ENCODE measurements at places on chromosomes 1 and 21. TPM values are rescaled to one million over a fixed set of nuclear protein-coding genes. Genes with fewer than 3 reads are reported as not detected.

ST3GAL3 gene
- total RNA-seq: 30.1 TPM

DNA sequence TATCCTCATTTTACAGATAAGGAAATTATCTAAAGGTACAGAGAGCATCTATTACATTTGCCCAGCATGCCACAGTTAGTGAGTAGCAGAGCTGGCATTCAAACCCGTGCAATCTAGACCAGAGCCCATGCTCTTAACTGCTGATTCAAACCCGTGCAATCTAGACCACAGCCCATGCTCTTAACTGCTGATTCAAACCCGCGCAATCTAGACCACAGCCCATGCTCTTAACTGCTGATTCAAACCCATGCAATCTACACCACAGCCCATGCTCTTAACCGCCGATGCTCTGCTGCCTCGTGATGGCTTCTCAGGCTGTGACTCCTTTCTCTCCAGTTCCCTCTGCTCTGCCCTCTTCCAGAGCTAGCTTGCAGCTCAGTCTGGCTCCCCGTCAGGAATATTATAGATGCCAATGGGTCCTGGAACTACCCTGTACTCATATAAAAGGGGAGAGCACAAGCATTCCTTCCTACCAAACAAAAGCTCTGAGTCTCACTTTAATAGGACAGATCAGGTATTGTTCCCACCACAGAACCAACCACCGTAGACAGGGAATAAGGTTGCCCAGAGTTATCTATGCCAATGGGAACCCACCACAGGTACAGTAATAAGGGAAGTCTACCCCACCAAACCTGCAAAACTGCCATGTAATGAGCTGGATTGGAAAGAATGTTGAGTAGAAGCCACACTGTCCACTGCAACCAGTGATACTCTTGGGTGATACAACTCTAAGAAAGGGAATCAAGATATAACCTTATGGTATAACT is 78.4 kb downstream of the SMYD3 start:
- no peak for DNase-seq

TUFT1 gene
- total RNA-seq: 4.3 TPM

GRCh38 chr1:113860891-113861290 is 10.6 kb downstream of the PTPN22 start:
- no peak for DNase-seq

DNA sequence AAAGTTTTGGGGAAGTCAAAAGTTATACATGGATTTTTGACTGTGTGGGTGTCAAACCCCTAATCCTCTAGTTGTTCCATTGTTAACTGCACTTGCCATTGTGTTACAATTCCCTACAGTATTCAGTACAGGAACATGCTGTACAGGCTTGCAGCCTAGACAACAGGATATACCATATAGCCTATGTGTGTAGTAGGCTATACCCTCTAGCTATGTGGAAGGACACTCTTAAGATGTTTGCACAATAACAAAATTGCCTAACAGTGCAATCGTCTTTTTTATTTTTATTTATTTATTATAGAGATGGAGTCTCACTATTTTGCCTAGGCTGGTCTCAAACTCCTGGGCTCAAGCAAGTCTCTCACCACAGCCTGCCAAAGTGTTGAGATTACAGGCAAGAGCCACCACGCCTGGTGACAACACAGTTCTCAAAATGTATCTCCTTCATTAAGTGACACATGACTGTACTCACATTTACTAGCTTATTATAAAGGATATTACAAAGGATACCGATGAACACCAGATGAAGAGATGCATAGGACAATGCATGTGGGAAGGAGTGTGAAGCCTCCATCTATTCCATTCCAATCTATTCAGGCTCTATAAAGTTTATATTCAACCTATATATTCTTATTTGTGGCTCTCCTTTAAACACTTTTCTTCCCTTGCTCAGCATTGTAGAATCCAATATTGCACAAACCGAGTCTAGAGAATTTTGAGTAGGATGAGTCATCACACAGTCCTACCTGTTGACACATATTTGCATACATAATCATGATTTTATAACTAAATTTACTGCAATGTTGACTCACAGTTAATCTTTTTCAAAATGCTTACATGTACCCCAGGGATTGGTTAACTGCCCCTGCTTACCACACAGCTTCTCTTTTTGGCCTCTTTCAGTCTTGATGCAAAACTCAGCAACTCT is 28.4 kb upstream of the CEP350 start:
- DNase-seq: no peak

- no peak for DNase-seq
These were observed 38.7 kb downstream of the FASLG start for GRCh38 chr1:172697534-172698002.

DNA sequence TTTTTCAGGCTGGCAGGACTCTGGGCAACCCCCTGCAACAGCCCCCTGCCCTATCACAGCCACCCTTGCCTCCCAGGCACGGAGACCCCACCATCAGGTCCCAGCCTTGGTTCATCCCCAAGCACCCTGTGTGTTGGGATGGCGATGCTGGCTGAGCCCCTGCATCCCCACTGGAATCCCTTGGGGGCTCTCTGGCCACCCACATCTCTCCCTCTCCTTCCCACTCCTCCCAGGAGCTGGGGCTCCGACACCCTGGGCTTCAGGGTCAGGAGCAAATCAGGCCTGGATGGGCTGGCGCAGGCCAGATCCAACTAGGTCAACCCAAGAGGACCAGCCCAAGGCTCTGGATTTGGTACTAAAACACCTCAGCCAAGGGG is 25.9 kb downstream of the COL6A1 start:
- no peak for DNase-seq

DNA sequence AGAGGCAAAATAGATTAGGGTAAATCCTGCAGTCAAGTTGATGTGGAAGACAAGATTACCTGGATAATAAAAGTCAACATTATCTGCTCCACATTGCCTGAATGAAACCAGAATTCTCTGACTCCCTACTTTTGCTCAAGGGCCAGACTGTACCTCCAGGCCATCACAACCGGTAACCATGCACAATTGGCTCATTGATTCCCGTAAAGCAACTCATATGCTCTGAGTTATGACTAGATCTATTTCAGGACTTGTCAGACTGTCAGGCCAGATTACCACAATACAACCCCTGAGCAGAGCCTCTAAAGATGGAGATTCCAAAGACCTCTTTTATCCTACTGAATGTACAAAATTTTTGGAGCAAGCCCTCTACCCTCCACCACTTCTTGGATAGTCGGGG is 90.4 kb downstream of the ODF2L start:
- no peak for DNase-seq

ESRRG gene
- total RNA-seq: 32.3 TPM

GRCh38 chr1:208052135-208052534 is 141.2 kb upstream of the CD34 start:
- DNase-seq: no peak

MIXL1 gene
- total RNA-seq: 0.27 TPM

GRCh38 chr1:1889847-1890505 is 911 bp downstream of the GNB1 start:
- DNase-seq: peak; percentile 88

- DNase-seq: no peak
These were observed 20.8 kb upstream of the C1orf159 start for GRCh38 chr1:1136547-1137230.

PADI4 gene
- 2.7 TPM for total RNA-seq

RPS27 gene
- 712 TPM for total RNA-seq

DNA sequence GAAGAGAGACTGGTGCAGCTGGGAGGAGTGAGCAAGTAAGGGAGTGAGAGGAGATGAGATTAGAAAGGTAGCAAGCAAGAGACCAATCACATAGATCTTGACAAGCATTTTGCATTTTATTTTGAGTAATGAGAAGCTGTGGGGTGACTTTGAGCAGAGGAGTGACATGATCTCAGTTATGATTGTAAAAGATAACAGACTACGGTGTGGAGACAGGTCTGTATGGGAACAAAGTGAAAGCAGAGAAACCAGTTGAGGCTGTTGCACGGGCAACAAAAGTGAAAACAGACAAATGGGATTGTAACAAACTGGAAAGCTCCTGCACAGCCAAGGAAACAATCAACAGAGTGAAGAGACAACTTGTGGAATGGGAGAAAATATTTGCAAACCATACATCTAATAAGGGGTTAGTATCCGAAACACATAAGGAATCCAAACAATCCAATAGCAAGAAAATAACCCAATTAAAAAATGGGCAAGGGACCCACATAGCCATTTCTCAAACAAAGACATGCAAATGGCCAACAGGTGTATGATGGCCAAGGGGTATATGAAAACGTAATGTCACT is 68.4 kb downstream of the SNRPE start:
- DNase-seq: no peak

DCDC2B gene
- not detected for total RNA-seq

DNA sequence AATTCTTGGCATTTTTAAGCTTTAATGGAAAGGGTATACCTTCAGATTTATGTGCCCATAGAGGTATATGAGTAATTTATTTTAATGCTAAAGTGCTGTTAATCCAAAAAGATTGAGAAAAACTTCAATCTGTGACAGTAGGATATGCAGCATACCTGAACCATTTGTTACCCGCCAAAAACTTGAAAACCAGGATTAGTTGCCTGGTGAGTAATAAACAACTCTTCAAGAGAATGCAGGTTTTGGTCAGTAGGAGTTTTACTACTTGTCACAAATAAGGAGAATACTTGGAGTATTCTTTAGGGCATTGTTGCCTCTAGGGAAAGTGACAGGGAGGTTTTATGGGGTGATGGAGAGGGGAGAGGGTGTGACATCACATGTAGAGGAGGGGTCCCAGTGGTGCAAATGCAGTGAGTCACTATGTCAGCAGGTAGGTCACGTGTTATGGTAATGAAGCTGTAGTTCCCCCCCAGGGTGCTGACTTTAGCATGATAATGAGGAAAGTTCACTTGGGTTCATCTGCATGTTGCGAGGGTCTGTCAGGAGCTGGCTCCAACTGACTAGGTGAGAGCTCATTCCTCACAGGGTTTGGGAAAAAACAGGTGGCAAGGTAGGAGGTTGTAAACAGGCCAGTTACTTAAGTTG is 23.1 kb downstream of the USP25 start:
- DNase-seq: no peak

- no peak for DNase-seq
These were observed 465 bp downstream of the HUNK start for GRCh38 chr21:31873275-31873695.

GRCh38 chr1:94351481-94351880 is 66.7 kb upstream of the ABCD3 start:
- DNase-seq: no peak

LCE1E gene
- not detected for total RNA-seq

GRCh38 chr21:33419538-33420123 is 16.4 kb downstream of the IFNGR2 start:
- DNase-seq: no peak

TRABD2B gene
- total RNA-seq: 3.4 TPM

GRCh38 chr1:88204111-88204510 is 480.0 kb upstream of the PKN2 start:
- no peak for DNase-seq

- DNase-seq: no peak
These were observed 91.9 kb upstream of the IRF2BP2 start for GRCh38 chr1:234701737-234702341.

DNA sequence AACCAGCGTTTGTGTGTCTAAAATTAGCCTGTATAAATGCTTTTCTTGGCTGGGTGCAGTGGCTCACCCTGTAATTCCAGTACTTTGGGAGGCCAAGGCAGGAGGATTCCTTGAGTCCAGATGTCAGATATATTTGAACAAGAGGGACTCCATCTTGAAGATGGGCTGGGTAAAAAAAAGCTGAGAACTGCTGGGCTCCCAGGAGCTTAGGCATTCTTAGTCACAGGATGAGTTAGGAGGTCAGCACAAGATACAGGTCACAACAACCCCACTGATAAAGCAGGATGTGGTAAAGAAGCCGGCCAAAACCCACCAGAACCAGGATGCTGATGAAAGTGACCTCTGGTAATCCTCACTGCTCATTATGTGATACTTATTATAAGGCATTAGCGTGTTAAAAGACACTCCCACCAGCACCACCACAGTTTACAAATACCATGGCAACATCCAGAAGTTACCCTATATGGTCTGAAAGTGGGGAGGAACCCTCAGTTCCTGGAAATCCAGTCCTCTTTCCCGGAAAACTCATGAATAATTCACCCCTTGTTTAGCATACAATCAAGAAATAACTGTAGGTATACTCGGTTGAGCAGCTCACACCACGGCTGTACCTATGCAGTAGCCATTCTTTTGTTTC is 36.2 kb upstream of the ZNF496 start:
- no peak for DNase-seq

GRCh38 chr1:235646463-235646862 is 3.1 kb downstream of the GNG4 start:
- no peak for DNase-seq

GRCh38 chr1:16173447-16174260 is 17.8 kb upstream of the EPHA2 start:
- no peak for DNase-seq

MCOLN2 gene
- total RNA-seq: 0.13 TPM

DNA sequence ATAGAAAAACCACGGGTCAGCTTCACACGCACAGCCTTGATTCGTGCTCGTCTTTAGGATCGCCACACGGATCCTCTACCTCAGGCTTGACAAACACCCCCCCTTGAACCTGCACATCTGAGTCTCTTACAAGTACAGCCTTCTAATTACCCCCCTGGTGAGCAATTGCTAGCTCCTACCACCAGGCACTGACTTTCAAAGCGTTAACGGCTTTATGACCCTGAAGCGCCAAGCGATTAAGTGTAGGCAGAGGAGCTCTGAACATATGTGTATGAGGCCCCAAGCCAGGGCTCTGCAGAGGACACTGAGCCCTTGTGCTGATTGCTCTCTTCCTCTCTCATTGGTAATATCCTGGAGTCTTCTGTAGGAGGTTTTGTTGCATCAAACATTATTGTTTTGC is 55.7 kb upstream of the EPHA8 start:
- no peak for DNase-seq

DNA sequence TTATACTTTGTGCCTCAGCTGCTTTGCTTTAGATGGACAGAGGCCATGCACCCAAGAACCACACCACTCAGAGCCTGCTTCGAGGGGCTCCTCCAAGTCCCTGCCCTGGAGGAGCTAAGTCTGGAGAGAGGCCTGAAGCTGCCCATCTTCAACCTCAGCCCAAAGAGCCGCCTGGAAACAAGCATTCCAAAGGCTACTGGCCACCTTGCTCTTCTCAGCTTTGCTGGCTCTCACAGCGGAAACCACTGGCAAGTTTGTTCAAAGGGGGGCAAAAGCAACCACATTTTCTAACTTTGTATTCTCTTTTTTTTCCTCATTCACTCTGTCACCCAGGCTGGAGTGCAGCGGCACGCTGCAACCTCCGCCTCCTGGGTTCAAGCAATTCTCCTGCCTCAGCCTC is 23.2 kb downstream of the VPS26C start:
- DNase-seq: no peak

NTNG1 gene
- total RNA-seq: not detected

- DNase-seq: no peak
These were observed 239.9 kb downstream of the ZP4 start for GRCh38 chr1:237650809-237651208.

GRCh38 chr1:3820316-3820715 is 24.0 kb upstream of the LRRC47 start:
- no peak for DNase-seq

AMY1B gene
- not detected for total RNA-seq

Measured in cardiac septum (tissue), 1 donor.